ENCODE measurements at places on chromosomes 6 and 20.

DNA sequence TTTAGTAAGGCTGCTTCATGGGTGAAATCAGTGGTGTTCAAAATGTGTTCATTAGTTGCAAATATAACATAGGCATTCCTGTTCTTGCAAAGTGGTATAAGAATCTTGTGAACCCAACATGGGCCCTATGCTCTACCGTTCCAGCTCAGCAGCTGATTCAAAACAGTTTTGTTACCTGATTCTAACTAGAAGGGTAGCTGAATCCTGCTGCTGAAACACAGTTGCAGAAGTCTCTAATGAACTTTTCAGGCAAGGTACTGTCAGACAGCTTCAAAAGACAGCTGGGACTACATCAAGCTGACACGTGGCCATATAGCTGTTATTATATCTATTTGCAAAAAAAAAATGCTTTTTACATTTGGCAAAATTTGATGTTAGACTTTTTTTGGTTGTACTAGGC lies 22.7 kb downstream of the THEMIS start:
- no peak for DNase-seq

- no peak for DNase-seq
Measured at GRCh38 chr20:6028818-6029217, 25.0 kb downstream of the LRRN4 start.

DNA sequence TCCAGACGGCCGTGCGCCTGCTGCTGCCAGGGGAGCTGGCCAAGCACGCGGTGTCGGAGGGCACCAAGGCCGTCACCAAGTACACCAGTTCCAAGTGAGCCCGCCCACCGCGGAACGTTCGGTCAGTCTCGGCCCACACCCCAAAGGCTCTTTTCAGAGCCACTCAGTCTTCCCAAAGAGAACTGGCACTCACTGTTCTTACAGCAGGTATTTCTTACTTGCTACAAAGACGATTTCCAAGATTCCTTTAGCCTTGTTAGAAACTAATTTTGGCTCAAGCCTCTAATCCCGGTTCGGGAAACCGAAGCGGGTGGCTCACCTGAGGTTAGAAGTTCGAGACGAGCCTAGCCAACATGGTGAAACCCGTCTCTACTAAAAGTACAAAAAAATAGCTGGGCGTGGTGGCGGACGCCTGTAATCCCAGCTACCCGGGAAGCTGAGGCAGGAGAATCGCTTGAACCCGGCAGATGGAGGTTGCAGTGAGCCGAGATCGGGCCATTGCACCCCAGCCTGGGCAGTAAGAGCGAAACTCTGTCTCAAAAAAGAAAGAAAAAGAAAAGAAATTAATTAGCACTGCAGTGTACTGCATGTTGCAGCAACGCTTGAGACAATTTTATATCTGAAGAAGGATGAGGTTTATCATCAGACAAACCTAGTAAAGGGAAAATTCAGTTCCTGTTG lies 73.1 kb downstream of the OR2B2 start:
- peak; percentile 54 for DNase-seq

GRCh38 chr20:8671370-8671961 lies 397.4 kb upstream of the PLCB4 start:
- no peak for DNase-seq

All from inflammatory macrophage treated with lipopolysaccharide for 4 hours (primary cell).